ENCODE measurements at places on chromosomes 3 and 15.

DNA sequence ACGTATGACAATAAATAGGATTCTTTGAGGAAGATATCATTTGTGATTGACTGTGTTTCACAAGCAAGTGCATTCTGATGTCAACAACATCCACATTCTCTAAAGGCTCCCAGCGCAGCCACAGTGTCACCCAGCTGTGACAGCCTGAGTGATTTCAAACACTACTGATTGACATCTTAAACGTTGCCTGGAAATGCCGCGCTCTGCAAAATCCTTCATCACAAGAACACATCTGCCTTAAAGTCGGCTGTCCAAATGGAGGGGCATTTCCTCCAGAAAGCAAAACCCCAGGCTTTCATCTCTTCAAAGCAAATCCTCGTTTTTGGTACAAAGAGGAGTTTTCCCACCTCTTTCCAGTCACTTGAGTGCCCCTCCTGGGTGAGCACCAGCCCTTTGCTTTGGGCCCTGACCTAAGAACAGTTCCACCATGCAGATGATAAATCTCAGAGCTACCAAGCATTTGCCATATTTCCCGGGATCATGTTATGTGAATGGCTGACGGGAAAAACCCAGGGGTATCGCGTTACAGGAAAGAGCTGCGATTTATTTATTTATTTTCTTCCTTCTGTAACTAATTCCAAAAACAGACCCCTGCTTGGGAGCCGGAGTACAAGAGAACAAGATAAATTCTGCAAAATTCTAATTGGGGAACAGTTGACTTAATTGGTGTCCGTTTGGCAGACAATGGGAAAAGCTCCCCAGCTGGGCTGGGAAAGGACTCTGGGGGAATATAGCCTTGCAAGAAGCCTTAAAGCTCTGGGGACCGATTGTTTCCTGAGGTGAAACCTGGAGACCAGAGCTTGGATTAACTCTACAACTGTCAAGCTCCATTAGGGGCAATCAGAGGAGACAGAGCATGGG is 703.8 kb upstream of the NR2F2 start:
- no peak for DNase-seq

- DNase-seq: no peak
Observed at GRCh38 chr3:128062033-128062745, 10.0 kb downstream of the SEC61A1 start.

GRCh38 chr3:156535798-156536197 is 19.1 kb downstream of the SSR3 start:
- DNase-seq: no peak

DNA sequence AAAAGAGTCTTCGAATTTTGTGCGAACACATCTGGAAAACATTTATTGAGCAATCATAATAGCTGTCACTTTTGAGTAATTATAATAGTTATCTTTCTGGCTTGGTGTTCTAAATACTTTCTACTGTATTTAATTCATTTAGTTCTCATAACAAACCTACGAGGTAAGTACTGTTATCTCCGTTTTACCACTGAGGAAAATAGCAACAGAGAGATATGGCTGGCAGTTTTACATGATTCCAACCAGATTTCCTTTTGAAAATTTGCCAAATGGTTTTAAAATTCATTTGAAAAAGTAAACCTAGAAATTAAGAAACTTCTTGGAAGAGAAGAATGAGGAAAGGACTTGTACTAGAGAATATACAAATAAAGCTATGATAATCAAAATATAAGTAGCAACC is 37.3 kb upstream of the MGA start:
- no peak for DNase-seq

GRCh38 chr15:72764656-72765055 is 18.9 kb downstream of the ADPGK start:
- DNase-seq: no peak

GRCh38 chr3:60633644-60634043 is 617.6 kb downstream of the FHIT start:
- no peak for DNase-seq

- DNase-seq: peak; percentile 58
Observed at GRCh38 chr3:8658306-8659212, 14.0 kb upstream of the SSUH2 start.

- peak; percentile 13 for DNase-seq
Observed at GRCh38 chr3:65811892-65812291, 226.8 kb downstream of the MAGI1 start.

DNA sequence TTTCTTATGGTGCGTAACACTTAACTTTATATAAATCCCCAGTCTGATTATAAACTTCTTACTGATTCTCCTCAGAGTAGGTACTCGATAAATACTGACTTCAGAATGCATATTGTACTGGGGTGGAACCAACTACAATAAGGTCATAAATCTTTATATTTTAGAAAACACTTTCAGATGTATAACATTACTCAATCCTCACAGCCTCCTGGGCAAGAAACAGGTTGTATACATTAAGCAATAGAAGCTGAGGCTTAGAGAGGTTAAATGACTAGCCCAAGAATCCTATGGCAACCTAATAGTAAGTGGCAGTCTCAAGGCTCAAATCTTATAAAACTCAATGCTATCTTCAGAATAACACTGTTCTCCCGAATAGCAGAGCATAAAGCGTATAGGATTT is 9.1 kb downstream of the VPS13C start:
- DNase-seq: no peak

- DNase-seq: no peak
Observed at GRCh38 chr3:112095731-112096130, 9.5 kb downstream of the C3orf52 start.

GRCh38 chr15:72288796-72289596 is 16.6 kb upstream of the PARP6 start:
- DNase-seq: no peak

- no peak for DNase-seq
Observed at GRCh38 chr15:30859091-30859874, 44.4 kb upstream of the FAN1 start.

DNA sequence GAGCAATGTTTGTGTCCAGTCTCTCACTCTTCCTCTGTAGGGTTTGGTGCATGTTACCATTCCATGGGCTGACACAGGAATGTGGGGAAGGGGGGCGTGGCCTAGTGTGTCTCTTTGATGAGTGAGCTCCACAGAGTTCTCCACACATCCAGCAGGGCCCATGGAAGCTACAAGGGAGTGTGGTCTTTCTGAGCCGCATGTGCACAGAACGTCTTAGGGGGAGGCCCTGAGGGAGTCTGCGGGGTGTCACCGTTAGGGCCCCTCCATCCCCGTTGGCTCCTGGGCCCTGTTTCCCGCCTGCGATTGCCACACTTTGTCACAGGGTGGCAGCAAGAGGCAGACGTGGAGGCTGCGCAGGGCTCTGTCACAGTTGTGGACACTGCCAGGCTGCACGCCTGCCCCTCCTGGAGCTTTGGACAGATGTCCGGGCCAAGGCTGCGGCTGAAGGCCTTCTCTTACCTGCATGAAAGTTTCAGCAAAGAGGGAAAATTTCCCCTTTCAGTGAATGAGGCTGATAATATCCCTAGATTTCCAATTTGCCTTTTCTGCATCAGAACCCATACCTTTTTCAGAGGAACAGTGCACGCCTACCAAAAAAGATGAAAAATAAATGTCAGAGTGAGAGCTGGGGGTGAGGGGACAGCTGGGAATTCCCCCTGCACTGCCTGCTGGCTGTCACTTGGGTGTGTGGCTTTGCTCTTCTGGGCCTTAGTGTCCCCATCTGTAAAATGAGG is 24.3 kb downstream of the CACNA2D3 start:
- DNase-seq: no peak

- no peak for DNase-seq
Observed at GRCh38 chr15:61229883-61230180, 730 bp upstream of the RORA start.

- no peak for DNase-seq
Observed at GRCh38 chr15:33057845-33058244, 136.7 kb downstream of the FMN1 start.

- no peak for DNase-seq
Observed at GRCh38 chr3:37918627-37919026, 56.9 kb downstream of the CTDSPL start.

Measured in brain pericyte (primary cell).